Testis (tissue), 5 donors: ENCODE measurements at places on chromosomes 3 and 15.

GRCh38 chr3:171867981-171868380 lies 24.8 kb downstream of the TMEM212 start:
- peak; percentile 43 for DNase-seq

- no peak for DNase-seq
Observed at GRCh38 chr3:59408047-59408624, 358.3 kb upstream of the CFAP20DC start.

- no peak for DNase-seq
Observed at GRCh38 chr3:194930377-194931204, 244.9 kb downstream of the FAM43A start.

DNA sequence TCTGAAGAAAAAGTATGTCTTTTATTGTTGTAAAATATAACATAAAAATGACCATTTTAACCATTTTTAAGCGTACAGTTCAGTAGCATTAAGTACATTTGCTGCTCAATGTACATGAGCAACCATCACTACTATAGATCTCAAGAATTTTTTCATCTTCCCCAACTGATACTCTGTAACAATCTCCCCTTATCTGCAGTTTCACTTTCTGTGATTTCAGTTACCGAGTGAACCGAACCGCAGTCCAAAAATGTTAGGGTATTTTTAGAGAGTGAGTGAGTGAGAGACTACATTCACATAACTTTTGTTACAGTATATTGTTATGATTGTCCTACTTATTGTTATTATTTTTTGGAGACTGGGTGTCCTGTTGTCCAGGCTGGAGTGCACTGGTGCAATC lies 9.0 kb upstream of the SLC25A26 start:
- no peak for DNase-seq

DNA sequence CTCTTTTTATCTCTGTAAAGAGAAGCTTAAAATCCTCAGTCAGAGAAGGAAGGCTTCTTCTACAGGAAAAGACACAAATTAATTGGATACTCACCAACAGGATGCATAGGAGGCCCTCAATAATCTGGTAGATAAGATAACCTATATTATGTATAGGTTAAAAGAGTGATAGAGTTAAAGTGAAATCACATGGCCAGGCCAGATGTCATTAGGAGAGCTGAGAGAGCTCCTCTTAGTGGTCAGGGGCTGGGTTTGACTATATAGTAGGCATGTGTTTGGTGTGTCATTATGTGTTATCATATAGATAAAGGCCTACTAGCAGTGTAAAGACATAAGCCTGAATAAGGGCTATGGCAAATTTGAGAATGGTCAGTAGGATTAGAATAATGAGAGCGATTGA lies 479.3 kb downstream of the EPHA3 start:
- DNase-seq, result no peak

DNA sequence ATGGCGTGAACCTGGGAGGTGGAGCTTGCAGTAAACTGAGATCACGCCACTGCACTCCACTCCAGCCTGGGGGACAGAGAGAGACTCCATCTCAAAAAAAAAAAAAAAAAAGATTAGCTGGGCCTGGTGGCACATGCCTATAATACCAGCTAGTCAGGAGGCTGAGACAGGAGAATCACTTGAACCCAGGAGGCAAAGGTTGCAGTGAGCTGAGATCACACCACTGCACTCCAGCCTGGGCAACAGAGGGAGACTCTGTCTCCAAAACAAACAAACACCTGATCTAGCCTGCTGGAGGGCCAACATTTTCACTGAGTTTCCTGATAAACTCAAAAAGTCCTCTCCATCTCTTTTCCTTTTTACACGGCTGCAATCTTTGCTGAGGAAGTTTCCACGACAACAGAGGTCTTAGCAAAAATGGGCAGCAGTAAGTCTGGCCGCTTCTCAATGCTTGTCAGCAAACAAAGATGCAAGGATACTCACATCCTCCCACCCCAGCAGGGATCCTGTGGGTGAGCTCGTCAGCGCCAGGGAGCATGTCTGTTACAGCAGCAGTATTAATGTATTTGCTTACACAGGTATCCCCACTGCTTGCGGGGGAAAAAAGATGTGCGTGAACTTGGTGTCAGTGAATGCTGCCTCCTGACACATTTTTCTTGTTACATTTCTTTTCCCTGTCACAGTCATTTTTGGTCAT lies 21.0 kb upstream of the CCDC174 start:
- no peak for DNase-seq

- DNase-seq, result no peak
Observed at GRCh38 chr3:14377044-14377837, 25.2 kb upstream of the SLC6A6 start.

DNA sequence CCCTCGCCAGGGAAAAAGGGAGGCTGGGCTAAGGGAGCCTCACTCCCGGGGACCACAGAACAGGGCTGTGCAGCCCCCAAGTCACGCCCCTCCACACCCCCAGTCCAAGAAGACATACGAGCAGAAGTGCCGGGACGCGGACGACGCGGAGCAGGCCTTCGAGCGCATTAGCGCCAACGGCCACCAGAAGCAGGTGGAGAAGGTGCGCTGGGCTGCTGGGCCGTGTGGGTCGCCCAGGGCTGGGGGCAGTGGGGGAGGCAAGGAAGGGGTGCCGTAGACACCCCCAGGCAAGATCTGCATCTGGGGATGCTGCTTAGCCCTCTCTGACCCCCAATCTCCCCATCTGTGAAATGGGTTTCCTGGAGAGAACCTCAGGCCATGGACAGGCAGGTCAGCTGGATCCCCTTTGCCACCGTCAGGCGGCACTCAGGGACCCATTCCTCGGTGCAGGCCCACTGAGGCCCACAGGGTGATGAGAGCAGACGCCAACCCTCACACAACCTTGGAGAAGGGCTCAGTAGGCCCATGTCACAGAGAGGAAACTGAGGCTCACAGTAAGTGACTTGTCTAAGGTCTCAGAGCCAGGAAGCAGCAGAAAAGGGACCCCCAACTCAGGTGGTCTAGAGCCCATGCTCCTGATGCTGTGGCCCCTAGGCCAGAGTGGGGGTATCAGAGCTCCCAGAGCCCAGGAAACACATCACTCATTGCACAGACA lies 33.7 kb downstream of the PSTPIP1 start:
- no peak for DNase-seq

DNA sequence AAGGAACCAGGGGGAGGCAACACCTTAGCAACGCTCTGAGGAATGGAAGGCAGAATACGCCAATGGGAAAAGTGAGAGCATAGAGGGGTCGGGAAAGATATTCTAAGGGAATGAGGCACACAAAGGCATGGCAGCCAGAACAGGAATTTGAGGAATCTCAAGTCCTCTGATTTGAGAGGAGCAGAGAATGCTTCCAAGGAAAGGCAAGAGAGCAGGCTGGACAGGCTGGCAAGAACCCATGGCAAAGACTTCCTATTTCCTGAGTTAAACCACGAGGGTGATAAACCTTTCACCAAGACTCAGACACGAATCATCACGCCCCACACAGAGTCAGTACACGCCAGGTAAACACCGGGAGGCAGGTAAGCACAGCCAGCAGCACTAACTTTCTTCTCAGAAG lies 109.8 kb downstream of the IGF2BP2 start:
- DNase-seq, result no peak

DNA sequence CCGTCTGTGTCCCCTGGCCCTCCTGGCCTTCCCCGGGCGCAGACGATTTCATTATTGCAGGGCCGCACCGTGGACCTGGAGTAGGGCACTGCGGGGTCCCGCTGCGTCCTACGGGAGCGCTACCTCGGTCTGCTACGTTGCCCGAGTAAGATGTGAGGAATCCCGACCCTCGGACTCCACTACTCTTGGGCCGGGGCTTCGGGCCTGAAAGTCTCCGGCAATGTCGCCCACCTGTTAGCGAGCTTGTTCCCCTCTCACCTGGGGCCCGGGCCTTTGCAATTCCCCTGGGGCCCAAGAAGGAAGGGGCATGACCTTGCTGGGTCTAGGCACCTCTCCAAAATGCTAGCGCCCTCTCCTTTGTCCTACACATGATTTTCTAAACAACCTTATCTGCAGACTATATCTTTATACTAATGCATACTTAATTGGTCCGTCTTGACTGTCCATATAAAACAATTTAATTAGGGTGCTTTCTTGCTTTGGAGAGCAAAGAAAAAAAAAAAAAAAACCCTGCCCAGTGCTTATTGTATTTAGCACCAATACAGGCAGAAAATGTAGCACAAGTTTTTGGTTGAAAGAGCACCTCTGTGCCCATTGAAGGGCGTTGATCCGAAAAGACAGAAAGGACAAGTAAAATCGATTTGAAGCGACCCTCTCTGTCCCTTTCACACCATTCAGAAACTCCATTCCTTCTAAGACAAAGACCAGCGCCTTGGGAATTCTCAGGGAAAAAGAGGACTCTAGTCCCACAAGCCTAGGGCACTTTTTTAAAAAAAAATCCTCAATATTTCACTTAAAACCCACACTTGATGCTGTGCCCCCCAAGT lies 7.0 kb upstream of the NR2F2 start:
- no peak for DNase-seq

DNA sequence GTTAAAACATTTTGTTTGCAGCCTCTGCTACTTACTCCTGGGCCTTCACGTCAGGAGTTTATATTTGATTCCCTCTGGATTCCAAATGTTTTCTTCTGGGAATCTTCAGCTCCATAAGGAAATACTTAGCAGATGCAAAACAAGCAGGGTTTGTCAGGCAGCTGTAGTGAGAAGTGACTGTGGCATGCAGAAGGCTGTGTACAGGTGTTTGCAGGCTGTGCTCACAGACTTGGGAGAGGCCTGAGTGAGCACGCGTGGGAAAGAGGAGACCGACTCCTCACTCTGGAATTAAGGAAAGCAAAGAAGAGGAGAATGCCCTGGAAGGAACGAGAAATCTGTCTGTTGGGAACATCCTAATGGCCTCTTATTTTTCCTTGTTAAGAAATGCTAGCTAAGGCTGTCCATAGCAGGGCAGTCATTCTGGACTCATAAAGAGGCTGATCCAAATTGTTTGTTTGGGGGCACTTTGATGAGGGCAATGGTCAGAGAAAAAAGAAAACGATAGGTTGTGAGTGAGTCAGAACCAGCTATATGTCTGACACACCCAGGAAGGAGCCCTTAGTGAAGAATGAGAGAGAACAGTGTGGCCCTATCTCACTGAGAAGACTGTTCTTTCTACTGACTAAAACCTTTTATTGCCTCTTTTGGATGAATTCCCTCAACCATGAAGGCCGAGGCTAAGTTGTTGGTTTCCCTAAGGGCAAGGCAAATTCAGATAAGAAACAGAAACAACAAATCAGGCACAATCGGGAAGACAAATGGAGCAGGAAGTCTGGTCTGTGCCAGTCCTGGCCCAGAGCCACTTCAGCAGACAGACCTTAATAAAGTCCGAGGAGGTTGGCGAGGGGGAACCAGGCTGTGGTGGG lies 82.6 kb downstream of the TGFBR2 start:
- DNase-seq, result peak; percentile 32

GRCh38 chr3:14581334-14582044 lies 41.3 kb upstream of the GRIP2 start:
- DNase-seq, result no peak

GRCh38 chr3:171833789-171834460 lies 9.2 kb upstream of the TMEM212 start:
- no peak for DNase-seq

DNA sequence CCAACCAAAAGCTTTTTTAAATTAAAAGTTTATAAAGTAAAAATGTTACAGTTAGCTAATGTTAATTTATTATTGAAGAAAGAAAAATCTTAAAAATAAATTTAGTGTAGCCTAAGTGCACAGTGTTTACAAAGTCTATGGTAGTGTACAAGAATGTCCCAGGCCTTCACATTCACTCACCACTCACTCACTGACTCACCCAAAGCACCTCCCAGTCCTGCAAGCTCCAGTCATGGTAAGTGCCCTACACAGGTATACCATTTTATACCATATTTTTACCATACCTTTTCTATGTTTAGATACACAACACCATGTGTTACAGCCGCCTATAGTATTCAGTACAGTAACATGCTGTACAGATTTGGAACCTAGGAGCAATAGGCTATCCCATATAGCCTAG lies 29.1 kb downstream of the SSR3 start:
- DNase-seq, result no peak

GRCh38 chr3:187012609-187013051 lies 82.3 kb downstream of the ST6GAL1 start:
- DNase-seq, result no peak

DNA sequence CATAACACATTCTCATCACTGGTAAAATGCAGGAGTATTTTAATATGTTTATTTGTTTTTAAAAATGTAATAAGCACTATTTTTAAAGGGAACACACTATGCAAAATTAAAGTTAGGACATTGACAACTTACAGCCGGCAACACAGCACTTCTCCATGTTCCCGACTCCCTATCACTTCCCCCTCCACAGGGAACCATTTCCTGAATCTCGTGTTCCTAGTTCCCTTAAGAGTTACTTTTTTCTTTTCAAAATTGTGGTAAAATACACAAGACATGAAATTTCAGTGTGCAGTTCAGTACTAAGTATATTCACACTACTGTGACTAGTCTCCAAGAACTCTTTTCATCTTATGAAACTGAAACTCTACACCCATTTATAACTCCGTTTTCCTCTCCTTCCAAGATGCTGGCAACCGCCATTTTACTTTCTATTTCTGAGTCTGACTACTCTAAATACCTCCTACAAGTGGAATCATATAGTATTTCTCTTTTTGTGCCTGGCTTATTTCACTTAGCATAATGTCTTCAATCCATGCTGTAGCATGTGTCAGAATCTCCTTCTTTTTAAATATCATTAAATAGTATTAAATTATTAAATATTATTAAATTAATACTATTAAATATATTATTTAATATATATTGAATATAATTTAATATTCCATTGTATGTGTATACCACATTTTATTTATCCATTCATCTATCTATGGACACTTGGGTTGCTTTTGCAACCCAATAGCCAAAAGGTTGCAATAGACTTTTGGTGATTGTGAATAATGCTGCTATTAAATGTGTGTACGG lies 25.9 kb upstream of the UBE2Q2 start:
- DNase-seq, result no peak

DNA sequence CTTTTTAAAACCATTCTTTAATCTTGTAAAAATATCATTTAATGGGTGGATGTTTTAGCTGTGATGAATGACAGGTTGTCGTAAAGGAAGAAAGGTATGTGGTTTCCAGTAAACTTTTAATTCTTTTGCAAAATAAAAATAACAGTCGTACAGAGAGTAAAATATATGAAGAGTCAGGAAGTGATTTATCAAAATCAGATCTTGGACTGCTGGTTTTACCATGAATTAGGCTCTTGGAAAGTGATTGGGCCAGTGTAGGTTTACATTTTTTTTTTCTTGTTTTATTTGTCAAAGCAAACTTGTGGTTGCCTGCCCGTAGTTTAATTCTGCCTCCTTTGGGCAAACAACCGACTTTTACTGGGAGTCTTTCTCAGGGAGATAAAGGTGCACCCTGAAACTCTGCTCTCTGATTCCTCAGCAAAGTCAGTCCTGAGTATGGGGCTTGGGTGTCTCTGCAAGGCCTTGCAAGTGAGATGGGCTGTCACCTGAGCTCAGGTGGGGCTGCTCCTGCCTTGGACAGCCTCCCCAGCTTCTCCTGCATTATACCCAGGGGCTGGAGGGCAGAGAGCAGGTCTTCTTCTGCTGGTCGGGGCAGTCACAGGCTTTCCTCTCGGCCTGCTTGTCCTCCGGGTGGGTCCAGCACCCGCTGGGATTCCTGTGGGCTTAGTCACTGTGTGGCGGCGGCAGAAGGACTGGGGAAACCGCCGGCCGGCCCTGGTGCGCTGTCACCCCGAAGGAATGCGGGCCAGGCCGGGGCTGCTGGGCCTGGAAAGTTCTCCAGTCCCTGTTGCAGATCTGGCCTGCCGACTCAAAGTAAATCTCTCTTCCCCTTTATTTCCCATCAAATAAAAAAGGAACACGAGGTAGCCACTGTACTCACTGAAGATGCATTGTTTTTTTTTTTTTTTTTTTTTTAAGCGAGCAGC lies 79.0 kb downstream of the IGF1R start:
- peak; percentile 78 for DNase-seq

GRCh38 chr3:39096775-39097174 lies 10.7 kb downstream of the GORASP1 start:
- peak; percentile 78 for DNase-seq

GRCh38 chr3:108595321-108595720 lies 5.8 kb downstream of the DZIP3 start:
- no peak for DNase-seq
